ENCODE measurements at places on chromosomes 1 and 21.

DNA sequence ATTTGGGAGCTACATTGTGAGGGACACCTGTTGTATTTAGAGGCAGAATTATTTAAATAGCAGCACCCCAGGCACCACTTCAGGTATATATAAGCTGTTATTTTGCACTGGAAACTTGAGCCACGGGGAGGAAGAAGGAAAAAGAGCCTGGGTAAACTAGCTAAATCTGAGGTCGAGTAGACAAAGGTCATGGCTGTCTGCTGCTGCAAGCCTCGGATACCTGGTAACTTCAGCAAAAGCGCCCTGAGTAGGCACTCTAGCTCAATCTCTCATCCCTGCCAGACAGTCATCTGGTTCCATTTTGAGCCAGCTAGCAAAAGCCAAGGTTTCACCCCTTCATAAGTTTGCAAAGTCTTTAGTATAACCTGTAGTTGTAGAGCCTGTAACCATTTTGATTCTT is 101.9 kb upstream of the ZNF644 start:
- DNase-seq, result no peak

DNA sequence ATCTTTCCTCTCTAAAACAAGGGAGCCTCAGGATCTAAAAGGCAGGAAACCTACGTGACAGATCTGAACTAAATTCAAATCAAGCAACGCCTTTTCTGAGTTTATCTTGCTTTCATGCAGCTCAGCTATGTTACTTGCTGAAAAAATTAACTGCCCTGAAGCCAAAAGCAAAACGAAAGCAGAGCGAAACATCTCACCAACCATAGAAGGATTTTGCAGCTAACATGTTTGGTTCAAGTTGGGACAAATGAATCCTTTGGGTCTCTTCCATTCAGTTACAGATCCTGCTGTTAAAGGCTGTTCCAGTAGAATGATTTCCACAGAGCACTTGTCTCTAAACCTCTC is 482 bp downstream of the SLC2A5 start:
- DNase-seq, result no peak

DNA sequence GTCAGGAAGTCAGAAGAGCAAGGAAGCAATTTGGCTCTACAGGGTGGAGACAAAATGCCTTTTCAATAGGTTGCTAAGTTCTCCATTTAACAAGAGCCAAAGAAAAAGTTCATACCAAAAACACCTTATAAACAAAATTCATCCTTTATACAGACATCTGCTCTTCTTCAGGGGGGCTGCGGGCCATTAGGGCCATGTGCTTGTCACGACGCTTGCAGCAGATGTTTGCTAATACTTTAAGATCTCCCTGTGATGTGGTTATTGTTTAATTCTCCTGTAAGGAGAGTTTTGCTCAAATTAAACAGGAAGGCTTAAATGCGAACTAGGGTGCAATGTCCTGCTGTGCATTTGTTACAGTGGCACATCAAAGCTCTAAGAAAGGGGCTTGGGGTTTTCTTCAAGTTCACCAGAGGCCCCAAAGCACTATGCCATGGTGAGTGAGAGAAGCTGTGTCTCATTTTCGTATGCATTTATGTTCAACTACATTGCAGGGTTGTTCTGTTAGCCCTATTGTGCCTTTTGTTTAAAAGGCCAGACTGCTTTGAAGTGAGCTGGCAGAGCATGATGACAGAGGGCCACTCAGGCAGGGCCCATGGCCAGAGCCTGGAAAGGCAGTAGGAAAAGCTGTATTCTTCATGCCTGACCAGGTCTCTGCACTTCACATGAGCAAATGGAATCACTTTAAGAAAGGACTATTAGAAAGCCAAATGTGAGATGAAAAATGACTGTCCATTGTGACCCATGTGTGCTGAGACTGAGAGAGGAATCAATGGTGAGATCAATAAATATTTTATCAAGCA is 24.8 kb upstream of the NTPCR start:
- no peak for DNase-seq

DNA sequence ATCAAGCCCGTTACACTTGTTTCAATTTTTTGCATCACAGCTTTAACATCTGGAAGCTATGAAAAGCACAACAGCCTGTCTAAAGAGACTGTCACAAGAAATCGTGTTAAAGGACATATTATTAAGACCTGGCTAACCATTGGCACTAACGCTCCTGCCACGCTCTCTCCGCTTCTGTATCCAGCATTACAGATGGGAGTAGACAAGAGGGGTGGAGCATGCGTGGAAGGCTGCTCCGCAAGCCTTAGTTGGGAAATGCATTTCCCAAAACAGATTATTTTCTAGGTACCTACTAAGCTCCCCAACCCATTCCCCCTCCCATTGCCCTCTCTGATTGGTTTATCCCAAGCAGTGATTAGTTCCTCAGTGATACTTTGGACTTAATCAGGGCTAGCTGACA is 72.4 kb downstream of the NTNG1 start:
- no peak for DNase-seq

DNA sequence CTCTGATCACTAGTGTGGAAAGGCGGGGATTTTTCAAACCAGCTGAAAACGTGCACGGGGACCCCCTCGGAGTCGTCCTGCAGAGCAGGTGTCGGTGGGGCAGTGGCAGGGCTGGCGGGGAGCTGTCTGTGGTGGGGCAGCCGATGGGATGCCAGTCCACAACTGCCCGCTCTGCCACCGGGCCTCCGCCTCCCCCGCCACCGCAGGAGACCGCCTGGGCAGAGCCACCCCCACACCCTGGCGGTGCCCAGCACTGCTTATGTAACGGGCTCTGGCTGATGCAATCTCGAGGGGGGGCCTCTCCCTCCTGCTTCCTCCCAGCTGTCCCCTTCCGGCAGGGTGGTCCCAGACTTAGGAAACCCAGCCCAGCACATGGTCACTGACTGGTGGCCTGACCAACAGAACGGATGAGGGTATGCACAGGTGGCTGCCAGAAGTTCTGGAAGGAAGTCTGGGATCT is 9.3 kb downstream of the CHD5 start:
- no peak for DNase-seq
